Activated CD8-positive, alpha-beta memory T cell treated with anti-CD3 and anti-CD28 coated beads for 1 hour (primary cell): ENCODE measurements at places on chromosomes 12 and 14.

GRCh38 chr12:6396031-6396430 is 12.1 kb downstream of the LTBR start:
- no peak for DNase-seq

- DNase-seq, result no peak
Measured at GRCh38 chr12:96327889-96328288, 72.3 kb downstream of the CDK17 start.

DNA sequence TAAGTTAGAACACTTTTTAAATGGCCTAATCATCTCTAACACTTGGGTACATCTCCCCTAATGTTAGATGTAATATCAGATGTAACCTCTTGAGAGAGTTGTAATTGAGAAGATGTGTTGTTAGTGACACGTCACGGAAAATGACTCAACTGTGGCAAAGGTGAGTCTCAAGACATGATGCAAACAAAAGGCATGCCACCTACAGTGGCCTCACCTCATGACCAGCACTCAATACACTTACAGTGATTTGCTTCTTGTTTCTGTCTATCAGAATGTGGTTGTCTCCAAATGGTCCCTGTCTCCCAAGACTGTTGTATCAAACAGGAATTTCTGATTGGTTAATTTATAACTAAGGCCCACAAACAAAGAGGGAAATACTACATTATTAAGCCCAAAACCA is 91.2 kb downstream of the SLC25A21 start:
- DNase-seq, result no peak

- DNase-seq, result no peak
Measured at GRCh38 chr12:131106349-131106941, 152.7 kb downstream of the ADGRD1 start.

DNA sequence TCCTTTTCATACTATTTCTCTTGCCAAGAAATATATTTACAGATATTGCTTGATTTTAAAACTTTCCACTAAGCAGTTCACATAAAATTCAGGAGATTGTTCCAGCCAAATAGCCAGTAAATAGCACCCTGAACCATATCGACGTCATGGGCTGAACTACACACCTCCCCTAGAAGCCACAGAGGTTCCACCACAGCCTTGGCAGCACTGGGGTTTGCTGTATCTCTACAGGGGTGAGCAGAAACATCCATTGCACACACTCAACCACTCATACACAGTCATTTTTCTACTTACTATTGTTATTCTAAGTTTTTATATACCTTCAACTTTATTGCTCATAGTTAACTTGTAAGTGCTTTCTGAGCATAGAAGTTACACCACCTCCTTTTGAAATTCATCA is 8.1 kb upstream of the EIF2S3B start:
- DNase-seq, result peak; percentile 61

GRCh38 chr12:58541300-58541690 is 379.0 kb downstream of the LRIG3 start:
- no peak for DNase-seq

GRCh38 chr14:29842228-29842627 is 85.4 kb downstream of the PRKD1 start:
- no peak for DNase-seq

DNA sequence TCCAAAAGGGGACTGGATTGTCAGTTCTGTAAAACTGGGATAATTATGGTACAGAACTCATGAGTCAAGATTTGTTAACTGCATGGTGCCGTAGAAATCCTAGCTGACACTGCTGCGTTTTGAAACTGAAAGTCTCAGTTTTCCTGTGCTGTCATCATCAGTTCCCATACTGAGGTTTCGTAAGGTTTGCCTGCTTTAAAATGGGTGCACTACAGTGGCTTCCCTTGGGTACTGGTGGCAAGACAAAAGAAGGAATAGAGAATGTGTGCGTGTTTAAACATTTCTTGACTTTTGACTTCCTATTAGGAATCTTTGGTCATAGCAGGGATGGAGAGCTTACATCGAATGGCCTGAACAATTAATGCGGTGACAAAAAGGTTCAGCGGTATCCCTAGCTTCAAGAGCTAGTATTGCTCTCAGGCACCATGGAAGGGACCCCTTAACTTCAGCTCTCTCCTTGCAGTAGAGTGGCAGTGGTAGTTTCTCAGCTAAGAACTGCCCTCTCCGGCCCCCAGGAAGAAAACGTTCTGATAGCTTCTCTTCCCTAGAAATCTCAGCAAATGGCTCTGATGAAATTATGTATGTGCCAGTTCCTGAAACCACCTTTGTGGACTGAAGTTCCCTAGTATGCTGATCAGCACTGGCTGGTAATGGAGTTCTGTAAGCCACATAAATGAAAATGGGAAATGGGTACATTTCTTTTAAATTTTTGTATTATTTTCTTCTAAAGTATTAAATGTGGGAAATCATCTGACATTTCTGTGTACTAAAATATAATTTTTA is 28.9 kb downstream of the ANO6 start:
- no peak for DNase-seq

DNA sequence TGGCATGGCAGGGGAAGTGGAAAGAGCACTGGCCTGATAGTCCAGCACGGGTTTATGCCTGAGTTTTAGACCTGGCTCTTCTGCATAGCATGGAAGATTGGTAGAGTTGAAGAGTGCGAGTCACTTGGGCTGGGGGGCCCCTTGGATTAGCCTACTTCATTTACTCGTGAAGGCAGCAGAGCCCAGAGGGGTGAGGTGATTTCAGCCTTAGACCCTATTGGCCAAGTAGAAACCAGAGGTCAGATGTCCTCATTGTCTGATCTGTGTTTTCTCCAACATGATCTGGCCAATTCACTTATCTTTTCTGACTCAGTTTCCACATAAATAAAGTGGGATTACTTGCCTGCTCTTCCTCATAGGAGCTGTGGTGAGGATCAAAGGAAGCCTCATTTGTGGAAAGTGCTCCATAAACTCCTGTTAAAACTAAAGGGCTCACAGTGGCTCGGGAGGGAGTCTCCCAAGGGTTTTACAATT is 1.9 kb downstream of the PLEKHG3 start:
- no peak for DNase-seq

GRCh38 chr12:56537546-56537945 is 15.9 kb downstream of the RBMS2 start:
- DNase-seq, result no peak

- DNase-seq, result no peak
Measured at GRCh38 chr12:130608132-130608531, 108.0 kb downstream of the RIMBP2 start.

DNA sequence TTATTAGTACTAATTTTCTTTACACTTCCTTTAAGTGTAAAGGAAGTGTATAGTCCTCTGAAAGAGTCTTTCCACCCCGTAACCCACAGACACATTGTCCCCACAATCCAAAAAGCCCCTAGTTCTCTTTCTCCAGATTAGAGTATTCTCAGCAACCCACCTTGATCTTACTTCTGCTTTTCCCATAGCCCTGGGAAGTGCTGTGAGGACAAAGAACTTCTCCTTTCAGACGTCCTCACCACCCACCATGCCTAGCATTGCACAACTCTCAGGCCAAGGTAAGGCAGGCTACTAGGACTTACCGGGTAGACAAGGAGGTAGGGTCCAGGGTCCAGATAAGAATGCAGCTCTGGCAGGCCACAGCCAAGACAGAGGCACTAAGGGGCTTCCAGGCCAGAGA is 7.4 kb downstream of the AAAS start:
- no peak for DNase-seq

DNA sequence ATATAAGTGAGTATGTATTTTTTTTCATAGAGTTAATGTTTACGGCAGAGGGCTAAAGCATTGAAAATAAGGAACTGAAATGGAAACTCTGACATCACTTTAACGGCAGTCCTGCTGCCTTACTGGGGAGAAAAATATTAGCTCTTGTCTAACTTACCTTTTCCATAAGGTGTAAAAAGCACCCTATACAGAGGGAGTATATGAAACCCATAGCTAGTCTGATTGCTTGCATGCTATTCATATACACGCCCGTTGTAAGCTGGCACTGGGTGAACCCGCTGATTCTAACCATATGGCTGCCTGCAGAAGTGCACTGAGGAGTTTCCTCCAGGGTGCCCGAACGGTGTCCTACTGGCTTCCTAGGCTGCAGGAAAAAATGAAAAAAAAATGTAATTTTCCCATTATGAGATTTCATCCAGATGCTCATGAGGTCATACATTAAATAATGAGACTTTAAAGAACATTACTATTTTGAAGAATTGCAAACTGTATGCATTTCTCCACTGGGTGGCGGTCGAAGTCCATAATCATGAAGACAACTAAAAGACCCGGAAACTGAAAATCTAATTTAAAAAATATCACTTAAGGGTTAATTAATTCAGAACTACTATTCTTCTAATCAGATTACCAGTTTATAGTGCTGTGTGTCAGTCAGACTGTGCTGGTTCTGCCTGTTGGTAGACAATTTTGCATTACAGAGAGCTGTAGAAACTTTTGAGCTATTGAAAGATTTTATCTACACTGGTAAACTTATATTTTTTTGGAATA is 144.7 kb downstream of the ALX1 start:
- DNase-seq, result no peak
